Fibroblast of villous mesenchyme (primary cell): ENCODE measurements at places on chromosomes 2 and 18. TPM values are rescaled to one million over a fixed set of nuclear protein-coding genes. Genes with fewer than 3 reads are reported as not detected.
A peak's percentile ranks its signal among the peaks of the same experiment; 100 is the strongest.

GRCh38 chr2:11597538-11598225 is 63.8 kb downstream of the GREB1 start:
- no peak for DNase-seq

DNA sequence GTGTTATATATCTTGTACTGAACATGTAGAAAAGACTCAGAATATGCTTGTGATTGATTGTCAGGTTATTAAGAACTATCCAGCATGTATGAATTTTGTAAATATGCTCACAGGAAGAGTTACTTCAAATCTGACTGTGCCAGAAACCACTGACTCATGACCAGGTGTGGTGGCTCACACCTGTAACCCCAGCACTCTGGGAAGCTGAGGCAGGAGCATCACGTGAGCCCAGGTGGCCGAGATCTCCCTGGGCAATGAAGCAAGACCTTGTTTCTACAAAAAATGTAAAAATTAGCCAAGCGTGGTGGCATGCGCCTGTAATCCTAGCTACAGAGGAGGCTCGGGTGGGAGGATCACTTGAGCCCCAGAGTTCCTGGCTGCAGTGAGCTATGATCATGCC is 126.6 kb downstream of the COMMD1 start:
- DNase-seq, result no peak

GRCh38 chr2:204282081-204282480 is 263.2 kb upstream of the PARD3B start:
- no peak for DNase-seq

DNA sequence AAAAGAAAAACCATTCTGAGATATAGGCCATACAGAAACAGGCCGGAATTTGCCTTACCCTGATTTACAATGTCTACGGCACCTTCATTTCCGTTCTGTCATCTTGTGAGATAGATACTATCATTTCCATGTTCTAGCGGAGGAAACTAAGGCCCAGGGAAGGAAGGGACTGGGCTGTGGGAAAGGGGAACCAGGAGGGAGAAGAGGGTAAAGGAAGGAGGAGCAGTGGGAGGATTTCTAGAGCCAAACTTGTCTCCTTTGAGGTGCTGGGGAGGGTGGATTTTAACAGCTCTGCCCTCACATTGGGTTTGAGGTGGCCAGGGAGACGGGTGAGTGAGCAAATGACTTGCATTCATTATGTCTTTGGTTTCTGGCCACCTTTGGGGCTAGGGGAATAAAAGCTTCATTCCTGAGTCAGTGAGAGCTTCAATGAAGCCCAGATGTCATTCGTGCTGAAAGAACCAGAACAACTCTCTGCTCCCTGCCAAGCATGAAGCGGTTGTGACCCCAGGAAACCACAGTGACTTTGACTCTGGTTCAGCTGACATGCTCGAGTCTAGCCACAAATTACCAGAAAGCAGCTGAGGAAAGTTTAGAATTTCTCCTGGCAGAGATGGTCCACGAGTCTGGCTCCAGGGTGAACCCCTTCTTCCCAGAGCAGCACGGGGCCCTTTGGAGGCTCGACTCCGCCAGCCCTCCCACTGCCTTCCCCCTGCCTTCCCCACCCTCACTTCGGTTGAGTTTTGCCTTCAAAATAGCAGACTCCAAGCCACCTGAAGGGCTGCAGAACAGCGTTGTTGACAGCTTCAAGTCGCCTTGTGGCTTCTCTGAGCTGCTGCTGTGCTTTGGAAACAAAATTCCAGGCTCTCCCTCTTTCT is 3.8 kb downstream of the ACTG2 start:
- DNase-seq, result peak; percentile 58

DNA sequence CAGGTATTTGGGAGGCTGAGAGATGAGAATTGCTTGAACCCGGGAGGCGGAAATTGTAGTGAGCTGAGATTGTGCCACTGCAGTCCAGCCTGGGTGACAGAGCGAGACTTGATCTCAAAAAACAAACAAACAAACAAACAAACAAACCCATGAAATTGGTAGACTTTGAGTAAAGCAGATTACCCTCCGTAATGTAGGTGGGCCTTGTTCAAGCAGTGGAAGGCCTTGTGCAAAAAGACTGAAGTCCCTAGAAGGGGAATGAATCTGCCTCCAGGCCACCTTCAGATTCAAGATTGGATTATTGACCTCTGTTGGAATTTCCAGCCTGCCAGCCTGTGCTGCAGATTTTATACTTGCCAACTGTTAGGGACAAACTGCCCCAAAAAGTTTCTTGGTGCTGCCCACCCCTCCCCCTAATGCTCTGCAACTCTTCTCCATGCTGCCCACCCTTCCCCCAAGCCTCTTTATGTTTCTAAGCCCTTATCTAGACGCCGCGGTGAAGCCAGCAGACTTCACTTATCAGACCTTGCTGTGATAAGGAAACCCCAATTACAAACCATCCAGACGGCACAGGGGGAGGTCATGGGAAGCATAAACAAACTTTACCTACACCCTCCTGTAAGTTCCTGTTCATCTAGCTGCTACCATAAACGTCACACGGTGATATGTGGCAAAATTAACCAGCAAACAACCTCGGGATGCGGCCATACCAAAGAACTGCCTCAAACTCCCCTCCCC is 17.0 kb downstream of the CYP27A1 start:
- DNase-seq, result peak; percentile 94

GRCh38 chr2:177535958-177536504 is 143.5 kb downstream of the AGPS start:
- DNase-seq, result no peak

DNA sequence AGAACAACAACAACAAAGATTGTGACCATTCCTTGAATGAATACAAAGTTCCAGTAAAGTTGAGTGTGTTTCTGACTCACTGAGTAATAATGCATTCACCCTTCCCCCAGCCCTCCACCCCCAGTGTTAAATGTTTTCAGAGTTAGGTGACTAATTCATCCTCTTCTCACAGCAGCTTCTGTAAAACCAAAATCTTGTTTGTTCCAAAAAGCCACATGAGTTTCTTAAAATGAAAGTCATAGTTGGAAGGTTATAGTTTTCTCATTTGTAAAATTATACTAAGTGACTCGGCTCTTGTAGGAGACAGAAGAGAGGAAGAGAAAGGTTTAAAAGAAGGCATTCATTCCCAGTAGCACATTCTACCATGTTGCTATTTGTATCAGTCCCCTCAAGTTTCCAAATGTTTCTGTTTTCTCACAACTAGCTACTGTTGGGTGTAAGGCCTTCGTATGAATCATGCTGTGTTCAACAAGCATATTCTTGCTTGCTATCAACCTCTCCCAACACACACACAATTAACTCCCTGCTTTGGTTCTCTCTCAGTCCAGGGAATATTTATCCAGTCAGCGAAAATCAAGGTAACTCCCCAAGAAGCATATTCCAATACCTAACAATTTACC is 75.3 kb downstream of the MBD2 start:
- peak; percentile 88 for DNase-seq

- no peak for DNase-seq
Measured at GRCh38 chr2:66318009-66318561, 116.8 kb upstream of the MEIS1 start.

DNA sequence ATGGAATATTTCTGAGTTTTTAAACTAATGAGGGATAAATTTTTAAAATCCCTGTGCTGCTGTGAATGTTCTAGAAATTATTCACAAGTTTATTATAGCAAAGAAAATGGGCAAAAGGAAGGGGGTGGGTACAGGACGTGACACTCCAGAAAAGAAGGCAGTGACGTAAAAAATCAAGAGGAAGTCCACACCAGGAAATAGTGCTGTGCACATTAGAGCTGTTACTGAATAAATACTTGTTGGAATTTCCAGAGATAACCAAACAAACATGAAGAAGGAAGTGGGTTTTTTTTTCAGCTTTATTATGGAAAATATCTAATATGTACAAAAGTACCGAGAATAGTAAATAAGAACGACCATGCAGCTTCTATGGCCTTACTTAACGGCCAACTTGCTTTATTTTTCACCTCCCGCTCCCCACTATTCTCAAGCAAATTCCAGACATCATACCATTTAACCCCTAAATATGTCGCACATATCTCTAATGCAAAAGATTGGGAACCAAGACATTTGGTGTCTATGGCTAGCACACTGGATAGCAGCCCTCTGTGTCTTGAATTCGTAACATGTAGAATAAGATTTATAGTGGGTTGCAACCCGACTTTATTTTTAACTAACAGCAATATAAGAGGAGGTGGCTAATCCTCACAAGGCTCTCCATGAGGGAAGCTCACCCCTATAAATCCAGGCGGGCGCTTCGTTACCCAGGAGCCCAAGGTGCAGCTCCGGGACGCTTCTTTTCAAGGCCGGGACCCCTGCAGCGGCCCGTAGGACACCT is 580 bp upstream of the NDUFV2 start:
- DNase-seq, result peak; percentile 69

- DNase-seq, result peak; percentile 56
Measured at GRCh38 chr2:60641811-60642788, 88.6 kb upstream of the BCL11A start.

GRCh38 chr2:160267692-160268091 is 67.6 kb upstream of the ITGB6 start:
- DNase-seq, result no peak

DNA sequence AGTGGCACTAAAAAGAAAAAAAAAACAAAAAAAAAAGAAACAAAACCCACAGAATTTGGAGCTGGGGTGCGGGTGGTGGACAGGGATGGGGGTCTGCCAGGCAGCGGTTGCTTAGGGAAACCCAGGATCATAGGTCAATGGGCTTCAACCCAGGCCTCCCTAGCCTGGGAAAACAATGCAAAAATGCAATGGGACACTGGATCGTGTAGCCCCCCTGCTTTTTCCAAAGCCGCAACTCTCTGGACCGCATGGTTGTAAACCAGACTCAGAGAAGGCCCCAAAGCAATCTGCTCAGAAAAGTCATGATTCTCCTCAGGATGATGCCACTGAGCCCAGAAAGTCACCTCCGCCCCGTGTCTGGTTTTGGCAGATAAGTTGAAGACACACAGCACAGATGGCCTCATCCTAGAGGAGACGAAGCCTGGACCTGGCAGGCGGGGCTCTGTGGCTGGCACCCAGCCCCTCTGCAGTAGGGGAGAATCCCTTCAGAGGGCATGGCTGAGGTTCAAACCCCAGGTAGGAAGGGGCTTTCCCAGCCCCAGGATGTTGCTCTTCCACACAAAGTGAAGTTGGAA is 5.1 kb downstream of the DLX2 start:
- DNase-seq, result no peak

DNA sequence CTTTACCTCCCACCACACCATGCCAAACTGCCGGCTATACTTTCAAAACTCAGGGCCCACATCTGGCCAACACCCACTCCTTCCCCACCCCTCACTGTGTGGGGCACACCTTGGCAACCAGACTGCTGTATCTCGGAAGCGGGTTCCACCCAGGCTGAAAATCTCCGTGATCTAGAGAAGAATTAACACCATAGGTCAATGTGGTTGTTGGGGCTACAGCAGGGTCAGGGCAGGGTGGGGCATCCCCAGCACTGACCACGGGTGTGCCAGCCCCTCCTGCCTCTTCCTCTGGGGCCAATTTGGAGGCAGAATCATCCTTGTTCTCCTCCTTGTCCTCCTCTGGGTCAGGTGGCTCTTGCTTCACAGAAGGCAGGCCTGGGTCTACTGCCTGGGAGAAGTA is 6.3 kb upstream of the CFAP53 start:
- no peak for DNase-seq

GRCh38 chr2:237870754-237871651 is 11.6 kb downstream of the RAMP1 start:
- peak; percentile 50 for DNase-seq

GRCh38 chr2:196290136-196290535 is 118.8 kb upstream of the STK17B start:
- no peak for DNase-seq

DNA sequence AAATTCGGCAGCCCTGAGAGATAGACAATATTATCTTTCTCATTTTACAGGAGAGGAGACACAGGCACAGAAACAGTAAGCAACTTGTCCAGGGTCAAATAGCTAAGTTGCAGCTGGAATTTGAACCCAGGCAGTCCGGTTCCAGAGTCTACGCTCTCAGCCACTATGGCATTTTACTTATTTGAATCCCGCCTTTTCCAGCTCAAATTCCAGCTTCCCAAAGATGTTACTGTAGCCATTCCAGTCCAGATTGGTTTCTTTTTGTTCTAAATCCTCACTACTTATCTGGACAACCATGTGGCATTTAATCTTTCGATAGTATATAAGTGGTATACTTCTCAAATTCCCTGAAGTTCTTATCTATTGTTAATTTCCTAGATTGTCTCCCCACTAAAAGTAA is 125.7 kb downstream of the NBAS start:
- DNase-seq, result no peak

GRCh38 chr2:7053650-7054265 is 136.5 kb downstream of the RNF144A start:
- DNase-seq, result peak; percentile 6

- DNase-seq, result no peak
Measured at GRCh38 chr2:108936866-108937265, 52.2 kb downstream of the EDAR start.

DNA sequence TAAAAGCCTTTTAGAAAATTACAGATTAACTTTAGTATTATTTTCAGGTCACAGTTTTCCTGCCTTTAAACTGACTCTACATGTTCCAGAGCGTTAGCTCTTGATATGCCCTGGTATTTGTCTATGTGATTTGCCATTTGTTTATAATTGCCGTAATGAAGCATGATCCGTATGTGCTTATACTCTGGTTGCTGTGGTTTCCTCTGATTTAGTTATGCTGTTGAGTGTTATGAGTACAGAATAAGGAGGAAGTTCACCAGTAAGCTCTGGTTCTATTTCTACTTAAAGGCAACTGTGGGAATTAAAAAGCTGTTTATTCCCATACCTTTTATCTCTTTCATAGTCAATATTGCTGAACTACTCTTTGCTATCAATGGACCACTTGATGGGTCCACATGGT is 123.5 kb downstream of the OSBPL6 start:
- DNase-seq, result no peak

DNA sequence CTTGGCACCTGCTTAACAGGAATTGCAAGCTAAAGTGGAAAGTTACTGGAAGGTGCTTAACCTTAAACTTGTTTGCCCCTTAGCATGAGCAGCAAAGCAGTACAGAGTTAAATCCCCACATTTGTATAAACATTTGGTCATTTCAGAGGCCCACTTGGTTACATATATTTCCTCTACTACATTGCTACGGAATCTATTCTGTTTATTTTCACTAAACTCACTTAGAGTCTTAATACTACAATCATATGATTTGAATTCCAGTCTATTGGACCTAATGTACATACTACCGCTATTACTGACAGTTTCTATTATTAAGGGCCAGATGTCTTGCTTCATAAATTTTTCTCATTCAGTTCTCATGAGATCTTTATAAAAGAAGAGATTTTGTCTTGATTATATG is 1294.0 kb downstream of the LRP1B start:
- no peak for DNase-seq

- DNase-seq, result no peak
Measured at GRCh38 chr2:105802587-105802986, 57.9 kb downstream of the NCK2 start.

- peak; percentile 79 for DNase-seq
Measured at GRCh38 chr2:27737676-27738348, 33.7 kb upstream of the MRPL33 start.

GRCh38 chr2:26196683-26197418 is 24.0 kb downstream of the GAREM2 start:
- no peak for DNase-seq

GRCh38 chr18:74140582-74140981 is 7.1 kb downstream of the FBXO15 start:
- DNase-seq, result no peak

TUBA4B gene
- total RNA-seq, result not detected in 2 replicates

HOXD9 gene
- 10.6 and 11.2 TPM in 2 replicates for total RNA-seq

CPLX4 gene
- under 0.01 TPM in 1 of 2 replicates, not detected in the other for total RNA-seq

IMPACT gene
- 25.8 and 35.4 TPM in 2 replicates for total RNA-seq

CACNB4 gene
- total RNA-seq, result 0.32 and 0.43 TPM in 2 replicates

RMND5A gene
- total RNA-seq, result 15.5 and 24.6 TPM in 2 replicates

ST8SIA3 gene
- not detected in 2 replicates for total RNA-seq

CRACDL gene
- total RNA-seq, result not detected in 2 replicates

CCBE1 gene
- total RNA-seq, result 7.4 and 10.4 TPM in 2 replicates

NEDD4L gene
- 11.0 and 31.5 TPM in 2 replicates for total RNA-seq

SIX2 gene
- total RNA-seq, result under 0.01 TPM in 1 of 2 replicates, not detected in the other
